CD4-positive, alpha-beta T cell treated with Interleukin-6 for 4 hours (primary cell): ENCODE measurements at places on chromosomes 7 and 10.

- DNase-seq, result no peak
Observed at GRCh38 chr7:81623251-81623855, 146.5 kb downstream of the HGF start.

DNA sequence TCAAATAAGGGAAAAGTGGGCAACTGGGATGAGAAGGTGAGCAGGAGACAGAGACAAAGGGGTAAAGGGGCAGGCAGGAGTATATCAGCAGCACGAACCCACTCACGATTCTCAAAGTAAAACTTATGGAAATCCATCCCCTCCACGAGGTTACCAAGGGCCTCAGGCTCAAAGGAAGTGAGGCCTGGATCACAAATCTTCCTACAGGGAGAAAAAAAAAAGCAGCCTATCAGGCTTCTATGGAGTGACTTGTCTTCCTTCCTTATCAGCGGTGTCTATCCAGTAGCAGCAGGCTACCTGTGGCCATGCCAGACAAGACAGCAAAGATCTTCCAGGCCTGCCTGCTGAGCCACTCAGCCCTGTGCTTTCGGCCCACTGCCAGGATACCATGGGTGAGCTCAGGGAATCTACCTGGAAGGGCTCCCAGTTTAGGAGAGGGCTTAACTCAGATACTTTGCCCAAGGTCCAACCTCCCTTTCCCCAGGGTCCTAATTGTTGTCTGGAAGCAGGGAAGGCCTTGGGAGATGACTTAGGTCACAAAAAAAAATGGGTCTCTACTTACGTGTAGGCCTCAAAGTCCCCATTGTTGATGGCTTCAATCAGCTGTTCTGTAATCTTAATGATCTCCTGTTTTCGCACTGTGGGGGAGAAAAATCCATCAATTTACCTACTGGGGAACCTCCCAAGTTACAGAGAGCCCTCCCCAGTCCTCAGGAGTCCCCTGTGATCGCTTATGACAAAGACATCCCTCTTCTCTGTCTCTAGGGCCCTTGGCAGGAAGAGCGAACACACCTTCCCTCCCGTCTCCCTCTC, 5.7 kb upstream of the NDST2 start:
- DNase-seq, result no peak

- no peak for DNase-seq
Observed at GRCh38 chr7:47428768-47429472, 153.0 kb downstream of the TNS3 start.

GRCh38 chr10:97195706-97196222, 10.0 kb upstream of the SLIT1 start:
- no peak for DNase-seq

GRCh38 chr7:12708314-12708713, 20.9 kb downstream of the ARL4A start:
- no peak for DNase-seq

DNA sequence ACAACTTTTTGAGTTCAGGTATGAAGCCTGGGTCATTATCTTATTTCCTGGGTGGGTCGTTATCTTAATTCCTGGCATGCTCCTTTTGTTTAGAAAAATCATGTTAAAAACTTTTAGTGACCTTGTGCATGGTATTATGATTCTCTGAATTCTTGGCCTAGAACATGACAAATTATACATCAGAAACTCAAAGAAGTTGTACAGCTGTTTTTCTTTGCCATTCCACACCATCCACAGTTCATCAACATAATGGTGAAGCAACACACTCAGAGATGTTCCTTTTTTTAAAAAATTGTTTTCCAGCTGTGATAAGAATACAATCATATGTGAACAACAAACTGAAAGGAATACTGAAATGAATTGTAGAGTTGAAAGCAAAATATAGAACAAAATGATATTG, 149.2 kb upstream of the SEMA3D start:
- DNase-seq, result no peak

GRCh38 chr7:6175645-6176044, 96.8 kb downstream of the CYTH3 start:
- no peak for DNase-seq

DNA sequence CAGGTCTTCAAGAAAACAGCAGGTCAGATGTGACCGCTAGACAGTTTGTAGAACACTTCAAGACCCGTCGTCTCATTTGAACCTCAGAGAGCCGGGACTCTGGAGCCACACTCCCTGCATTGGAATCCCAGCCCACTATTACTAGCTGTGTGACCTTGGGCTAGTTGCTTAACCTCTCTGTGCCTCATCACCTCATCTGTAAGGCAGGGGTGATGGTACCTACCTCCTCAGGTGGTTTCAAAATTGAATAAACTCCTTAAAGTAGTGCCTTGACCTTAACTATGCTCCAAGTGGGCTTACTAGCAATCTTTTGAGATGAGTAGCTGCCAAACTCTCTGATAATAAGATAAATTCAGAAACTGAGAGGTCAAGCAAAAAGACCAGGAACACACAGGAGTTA, 43.8 kb downstream of the OGDH start:
- DNase-seq, result no peak

DNA sequence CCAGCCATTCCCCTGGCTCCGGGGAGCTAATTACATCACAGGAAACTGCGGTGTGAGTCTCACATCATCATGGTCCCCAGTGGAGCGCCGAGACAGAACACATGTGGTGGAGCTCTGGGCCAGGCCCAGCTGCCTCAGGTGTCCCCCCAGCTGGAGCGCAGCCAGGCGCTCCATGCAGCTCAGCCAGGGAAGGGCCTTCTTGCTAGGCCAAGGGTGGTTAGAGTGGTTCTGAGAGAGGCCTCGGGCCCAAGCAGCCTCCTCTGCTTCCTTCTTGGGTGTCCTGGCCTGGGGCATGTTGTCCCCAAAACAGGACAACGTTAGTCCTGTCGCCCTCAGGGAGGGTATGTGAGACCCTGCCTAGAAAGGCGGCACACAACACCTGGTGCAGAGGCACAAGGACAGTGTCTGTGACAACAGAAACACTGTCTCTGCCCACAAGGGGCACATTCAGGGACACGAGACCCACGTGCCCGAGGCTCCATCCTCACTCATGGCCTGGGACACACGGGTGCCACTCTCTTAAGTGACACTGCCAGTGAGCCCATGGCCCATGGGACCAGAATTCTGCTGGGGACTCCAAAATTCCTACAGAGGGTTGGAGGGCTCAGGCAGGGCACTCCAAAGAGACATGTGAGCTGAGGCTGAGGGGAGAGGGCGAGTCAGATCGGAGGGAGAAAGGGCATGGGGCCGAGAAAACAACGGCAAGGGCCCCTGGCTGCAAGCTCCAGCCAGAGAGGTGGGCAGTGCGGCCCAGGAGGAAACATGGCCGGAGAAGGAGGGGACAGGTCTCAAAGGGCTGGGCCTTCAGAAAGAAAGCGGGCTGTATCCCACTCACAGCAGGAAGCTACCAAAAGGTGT, 37.0 kb upstream of the RET start:
- no peak for DNase-seq
